Endothelial cell of umbilical vein (primary cell): ENCODE measurements at places on chromosomes 6 and 20.
A peak's percentile ranks its signal among the peaks of the same experiment; 100 is the strongest.

DNA sequence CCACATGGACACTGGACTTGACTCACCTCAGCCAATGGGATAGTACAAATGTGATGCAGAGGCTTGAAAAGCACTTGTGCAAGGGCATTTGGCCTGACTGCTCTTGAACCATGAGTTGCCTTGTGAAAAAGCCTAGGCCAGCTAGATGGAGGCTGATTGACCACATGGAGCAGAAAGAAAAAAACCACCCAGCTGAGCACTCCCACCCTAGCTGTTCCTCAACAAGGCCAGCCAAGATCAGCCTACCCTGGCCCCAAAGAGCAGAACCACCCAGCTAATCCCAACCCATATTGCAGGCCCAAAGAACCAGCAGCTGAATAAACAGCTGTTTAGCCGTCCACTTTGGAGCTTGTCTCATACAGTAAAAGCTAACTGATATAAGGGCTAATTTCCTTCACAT, 36.7 kb downstream of the PXDC1 start:
- DNase-seq = no peak

DNA sequence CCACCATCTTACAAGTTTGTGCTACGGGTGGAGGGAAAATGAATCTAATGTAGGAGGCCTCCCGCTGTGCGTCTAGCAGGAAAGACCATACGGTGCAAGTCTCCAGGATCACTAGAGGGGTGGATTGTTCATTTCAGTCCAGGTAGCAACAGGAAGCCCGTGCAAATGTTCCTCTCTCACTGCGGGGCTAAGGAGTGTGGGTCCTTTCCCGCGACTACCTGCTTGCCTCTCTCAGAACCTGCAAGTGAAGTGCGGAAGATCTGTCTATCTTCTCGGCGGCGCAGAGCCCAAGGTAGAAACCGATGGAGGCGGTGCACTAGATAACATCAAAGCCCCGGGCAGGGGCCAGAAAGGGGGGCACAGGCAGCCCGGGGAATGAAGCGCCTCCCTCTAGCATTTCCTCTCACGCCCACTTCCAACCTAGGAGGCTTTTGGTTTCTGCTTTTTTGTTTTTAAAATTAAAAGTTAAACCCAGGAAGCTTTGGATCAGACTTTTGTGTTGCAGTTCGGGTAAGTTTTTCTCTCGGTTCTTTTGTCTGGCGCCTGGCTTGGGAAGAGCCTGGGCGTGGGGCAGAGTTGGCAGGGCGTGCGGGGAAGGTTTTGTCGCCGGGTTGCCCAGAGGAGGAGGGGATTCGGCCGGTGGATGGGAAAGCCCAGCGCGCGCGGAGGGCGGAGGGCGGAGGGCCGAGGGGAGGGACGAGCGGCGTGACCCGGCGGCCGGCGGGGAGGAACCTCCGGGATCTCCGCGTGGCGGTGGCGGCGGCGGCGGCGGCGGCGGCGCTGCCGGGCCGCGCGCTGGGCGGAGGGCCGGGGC, 3.5 kb upstream of the HIVEP1 start:
- peak; percentile 69 for DNase-seq

DNA sequence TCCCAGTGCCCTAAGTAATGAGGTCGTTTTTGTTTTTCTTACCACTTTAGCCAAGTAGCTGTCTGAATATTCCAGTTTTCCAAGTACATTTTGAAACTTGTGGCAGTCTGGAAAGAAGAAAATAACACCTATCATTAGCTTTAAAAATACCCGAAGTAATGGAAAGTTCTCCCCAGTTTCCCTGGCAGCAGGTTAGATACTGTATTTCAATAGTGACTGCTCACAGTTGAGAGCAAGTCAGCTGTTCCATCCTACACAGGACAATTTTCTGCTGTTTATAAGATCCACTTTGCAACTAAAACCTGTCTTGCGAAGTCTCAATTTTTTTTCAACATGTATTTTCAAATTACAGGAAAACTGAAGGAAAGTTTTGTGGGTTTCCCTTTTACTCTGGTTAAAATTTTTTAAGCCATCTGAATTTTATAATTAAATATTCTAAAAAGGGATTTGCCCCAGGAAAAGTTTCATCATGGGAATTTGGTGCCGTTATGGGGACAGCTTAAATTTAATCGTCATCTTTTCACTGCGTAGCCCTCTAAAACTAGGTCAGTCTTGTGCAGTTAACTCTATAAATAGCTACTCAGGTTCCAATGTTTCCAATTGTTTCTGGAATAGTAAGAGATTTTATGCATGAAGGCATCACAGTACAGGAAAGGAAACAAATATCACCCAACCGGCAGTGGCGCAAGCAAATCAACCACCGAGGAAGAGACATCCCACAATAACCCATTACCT, 96.9 kb downstream of the MBOAT1 start:
- no peak for DNase-seq

DNA sequence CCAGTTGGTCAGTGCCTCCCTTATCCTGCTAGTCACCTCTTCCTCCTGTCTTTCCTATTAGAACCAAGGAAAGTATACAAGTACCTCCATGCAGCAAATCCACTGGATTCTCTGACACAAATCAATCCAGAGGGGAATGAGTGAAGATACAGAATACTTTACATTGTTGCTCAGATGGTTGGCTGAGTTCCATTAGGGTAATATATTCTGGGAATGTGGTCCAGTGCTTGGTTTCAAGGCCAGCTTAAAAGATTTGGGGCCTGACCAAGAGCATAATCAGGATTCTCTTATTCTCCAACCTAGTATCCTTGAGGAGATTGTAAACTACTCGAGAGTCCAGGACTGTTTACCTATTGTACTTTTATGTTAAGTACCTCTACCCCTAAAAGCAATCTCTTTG, 23.0 kb downstream of the CARMIL1 start:
- DNase-seq = no peak

DNA sequence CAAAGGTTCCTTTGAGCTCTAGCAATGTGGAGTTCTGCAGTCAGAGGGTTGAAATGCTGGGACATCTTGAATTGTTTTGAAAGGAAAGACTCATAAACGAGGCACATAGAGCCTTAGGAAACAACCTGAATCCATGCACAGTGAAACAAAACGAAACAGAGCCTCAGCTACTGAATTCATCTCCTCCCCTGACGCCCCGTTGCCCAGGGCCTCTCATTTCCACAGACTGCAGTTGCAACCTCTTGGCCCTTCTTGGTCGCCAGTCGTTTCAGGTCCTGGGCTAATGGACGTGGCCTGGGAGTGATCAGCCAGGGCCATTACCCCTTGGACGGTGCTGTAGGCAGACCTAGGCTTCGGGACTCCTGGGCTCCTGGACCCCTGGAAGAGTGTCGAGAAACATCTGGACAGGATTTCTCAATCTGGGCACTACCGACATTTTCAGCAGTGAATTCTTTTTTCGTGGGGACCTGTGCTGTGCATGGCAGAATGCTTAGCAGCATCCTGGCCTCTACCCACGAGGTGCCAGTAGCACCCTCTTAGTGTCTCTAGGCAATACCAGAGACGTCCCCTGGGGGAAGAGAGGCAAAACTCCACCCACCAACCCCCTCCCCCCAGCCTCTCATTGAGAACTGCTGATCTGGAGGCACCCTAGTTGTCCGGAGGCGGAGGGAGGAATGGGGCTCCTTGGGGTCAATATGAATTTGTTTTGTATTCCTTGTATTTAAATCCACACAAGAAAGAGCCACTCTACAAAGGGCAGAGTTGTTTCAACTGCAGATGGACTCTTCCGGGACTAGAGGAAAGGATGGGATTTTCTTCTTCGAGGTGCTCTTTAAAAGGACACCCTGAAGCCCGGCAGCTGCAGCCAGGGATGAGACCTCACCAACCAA, 50.2 kb downstream of the TMEM242 start:
- no peak for DNase-seq

GRCh38 chr6:350371-350770, 41.2 kb upstream of the IRF4 start:
- DNase-seq = no peak

DNA sequence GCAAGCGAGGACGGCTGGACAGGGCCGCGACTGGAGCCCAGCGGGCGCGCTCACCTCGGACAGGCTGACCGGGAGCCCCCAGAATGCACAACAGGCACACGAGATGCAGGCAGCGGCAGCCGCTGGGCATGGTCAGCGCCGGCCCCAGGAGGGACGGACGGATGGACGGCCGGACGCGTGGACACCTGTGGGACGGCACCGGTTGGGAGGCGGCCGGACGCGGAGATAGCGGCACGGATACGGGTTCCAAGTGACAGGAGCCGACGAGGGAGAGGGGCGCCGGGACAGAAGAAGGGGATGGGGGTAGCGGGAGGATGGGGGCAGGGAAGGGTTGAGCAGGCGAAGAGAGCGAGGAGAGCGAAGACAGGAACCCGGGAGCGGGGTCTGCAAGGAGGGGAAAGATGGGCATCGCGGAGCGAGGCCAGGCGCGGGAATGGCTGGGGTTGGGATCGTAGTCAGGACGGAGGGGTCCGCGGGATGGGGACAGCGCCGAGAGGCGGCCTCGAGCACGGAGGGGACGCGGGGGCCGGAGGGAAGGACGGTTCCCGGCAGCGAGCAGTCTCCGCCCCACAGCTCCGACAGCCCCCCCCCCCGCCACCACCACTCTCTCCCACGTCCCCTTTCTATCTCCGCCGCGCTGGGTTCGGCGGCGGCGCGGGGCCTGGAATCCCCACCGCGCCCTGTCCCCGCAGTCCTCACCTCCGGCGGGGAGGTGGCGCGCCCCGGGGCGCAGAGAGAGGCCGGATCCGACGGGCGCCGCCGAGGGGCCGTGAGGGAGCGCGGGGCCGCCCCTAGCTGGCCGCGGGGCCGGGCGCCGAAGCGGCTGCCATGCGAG, 435 bp downstream of the DLK2 start:
- peak; percentile 75 for DNase-seq

- no peak for DNase-seq
Observed at GRCh38 chr6:135095716-135096115, 41.1 kb upstream of the HBS1L start.

- DNase-seq = no peak
Observed at GRCh38 chr20:50918403-50918802, 12.8 kb downstream of the ADNP start.

DNA sequence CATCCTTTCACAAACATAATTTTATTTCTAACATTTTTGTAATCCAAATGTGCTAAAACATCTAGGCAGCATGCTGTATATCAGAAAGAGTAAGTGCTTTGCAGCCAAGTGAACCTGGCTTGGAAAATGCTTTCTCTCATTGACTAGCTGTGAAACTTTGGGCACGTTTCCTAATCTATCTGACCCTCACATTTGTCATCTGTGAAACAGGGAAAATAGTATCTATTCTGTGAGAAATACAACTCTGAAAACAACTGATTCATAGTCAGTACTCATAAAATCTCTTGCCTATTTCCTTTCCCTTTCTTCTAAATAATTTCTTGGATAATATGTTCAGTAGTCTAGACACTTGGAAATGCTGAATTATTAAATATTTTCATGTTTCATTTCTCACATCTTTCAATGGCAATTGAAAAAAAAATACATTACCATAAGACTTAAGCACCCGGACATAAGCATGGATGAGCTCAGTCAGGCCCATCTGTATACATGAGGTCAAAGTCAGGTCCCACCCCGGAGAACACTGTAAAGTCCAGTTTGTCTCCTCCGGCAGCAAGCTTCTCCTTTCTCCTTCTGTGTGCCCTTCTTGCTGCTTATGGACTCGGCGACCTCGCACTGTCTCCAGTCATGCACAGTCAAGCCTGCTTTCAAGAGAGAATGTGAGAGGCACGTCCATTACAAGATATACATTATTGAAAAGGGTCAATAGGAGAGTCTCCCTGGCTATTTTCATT, 455.0 kb upstream of the SOX4 start:
- peak; percentile 64 for DNase-seq

GRCh38 chr20:8473459-8473858, 341.4 kb downstream of the PLCB1 start:
- DNase-seq = no peak

DNA sequence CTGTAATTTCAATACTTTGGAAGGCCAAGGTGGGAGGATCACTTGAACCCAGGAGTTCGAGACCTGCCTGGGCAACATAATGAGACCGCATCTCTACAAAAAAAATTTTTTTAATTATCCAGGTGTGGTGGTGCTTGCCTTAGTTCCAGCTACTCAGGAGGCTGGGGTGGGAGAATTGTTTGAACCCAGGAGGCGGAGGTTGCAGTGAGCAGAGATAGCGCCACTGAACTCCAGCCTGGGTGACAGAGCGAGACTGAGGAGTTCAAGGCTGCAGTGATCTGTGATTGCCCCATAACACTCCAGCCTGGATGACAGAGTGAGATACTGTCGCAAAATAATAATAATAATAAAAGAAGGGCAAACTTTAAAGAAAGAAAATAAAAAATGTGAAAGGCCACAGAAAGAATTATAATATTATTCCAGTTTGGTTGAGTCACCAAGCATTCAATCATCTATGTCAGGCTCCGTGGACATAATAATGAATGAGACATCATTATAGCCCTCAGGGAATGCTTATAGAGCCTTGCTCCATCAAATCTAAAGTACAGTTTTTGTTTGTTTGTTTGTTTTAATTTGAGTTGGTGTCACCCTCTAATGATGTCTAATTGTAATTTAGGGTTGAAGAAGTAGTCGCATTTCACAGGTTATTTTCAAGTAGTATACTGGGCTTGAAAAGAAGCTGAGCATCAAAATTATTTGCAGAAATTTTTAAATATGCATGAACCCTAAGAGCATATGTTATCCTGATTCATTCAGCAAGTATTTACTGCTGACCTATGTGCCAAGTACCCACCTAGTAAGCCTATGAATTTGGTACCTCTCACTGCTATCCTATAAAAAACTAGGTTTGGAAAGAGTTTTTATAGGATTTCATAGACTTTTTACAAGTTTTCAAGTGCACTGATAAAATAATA, 15.1 kb downstream of the GLYATL3 start:
- DNase-seq = no peak
